Body of pancreas (tissue), 4 donors: ENCODE measurements at places on chromosomes 16 and 17. TPM values are rescaled to one million over a fixed set of nuclear protein-coding genes. Genes with fewer than 3 reads are reported as not detected.

DNA sequence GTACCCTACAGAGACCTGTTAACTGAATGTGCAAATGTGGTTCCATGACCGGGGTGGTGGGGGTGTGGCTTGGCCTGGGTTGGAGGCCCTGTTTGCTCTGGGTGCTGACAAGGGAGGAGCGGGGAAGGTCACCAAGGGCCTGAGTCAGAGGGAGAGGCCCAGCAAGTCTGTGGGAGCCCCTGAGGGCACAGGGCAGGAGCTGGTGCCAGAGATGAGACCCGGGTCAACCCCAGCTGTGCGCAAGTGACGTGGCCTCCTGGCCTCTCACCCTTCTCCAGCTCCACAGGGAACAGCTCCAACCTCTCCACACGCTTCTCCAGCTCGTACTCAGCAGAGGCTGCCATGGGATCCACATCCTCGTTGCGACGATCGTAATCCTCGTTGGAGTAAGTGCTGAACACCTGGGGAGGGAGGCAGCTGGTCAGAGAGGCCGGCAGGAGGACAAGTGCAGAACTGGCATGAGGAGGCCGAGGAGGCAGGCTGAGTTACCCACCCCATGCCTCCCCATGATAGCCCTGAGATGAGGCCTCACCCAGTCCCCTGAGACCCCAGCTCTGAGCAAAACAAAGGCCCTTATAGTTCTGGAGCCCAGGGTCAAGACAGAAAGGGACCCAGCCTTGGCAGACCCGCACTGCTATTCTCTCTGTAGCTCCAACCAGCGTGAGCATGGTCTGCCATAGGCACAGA is 5.5 kb downstream of the PPP1R9B start:
- H3K27ac ChIP-seq: no peak overlapping the region
- H3K27me3 ChIP-seq: no peaks in the 10 kb centered on the region
- no peak for DNase-seq

GRCh38 chr16:74829637-74830036 is 55.0 kb upstream of the FA2H start:
- H3K27me3 ChIP-seq: no peaks in the 10 kb centered on the region
- no peaks in the 10 kb centered on the region for H3K36me3 ChIP-seq
- H3K4me3 ChIP-seq: no peak overlapping the region
- no peak overlapping the region for H3K27ac ChIP-seq
- no peaks in the 10 kb centered on the region for H3K4me1 ChIP-seq

DNA sequence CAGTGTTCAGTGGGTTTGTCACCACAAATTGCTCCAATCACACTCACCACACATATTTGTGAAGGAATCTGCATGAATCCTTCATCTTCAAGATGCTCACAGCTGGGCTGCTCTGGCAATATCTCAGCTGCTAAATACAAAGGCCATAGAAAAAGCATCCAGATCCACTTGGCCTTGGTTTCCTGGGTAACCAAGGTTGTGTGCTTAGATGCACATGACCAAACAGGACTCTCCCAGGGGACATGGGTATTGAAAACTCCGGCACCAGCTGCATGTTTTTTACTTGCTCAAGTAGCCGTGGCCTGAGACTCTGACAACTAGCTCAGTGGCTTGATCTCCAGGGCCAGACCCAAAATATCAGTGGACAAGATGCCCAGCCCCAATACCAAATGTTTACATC is 131.3 kb downstream of the CBLN1 start:
- H3K4me1 ChIP-seq: no peaks in the 10 kb centered on the region
- H3K4me3 ChIP-seq: no peak overlapping the region
- DNase-seq: no peak
- H3K27me3 ChIP-seq: no peaks in the 10 kb centered on the region

- no peaks in the 10 kb centered on the region for H3K4me1 ChIP-seq
- peaks cover 31% of the 10 kb centered on the region for H3K36me3 ChIP-seq
- H3K27ac ChIP-seq: no peak overlapping the region
- DNase-seq: no peak
- no peaks in the 10 kb centered on the region for H3K27me3 ChIP-seq
- no peak overlapping the region for H3K4me3 ChIP-seq
These were observed 70.5 kb downstream of the ZNF778 start for GRCh38 chr16:89287777-89288576.

The AGRP gene
- not detected for total RNA-seq

The GPR139 gene
- total RNA-seq: not detected
